Naive thymus-derived CD8-positive, alpha-beta T cell (primary cell): ENCODE measurements at places on chromosomes 16 and 17. TPM values are rescaled to one million over a fixed set of nuclear protein-coding genes. Genes with fewer than 3 reads are reported as not detected.

The ARL17A gene
- total RNA-seq, result 27.3 TPM

- peak; percentile 70 for DNase-seq
These were observed 36.6 kb upstream of the TMEM132E start for GRCh38 chr17:34542700-34543336.

The SCGB1C2 gene
- not detected for total RNA-seq

- peak; percentile 70 for DNase-seq
These were observed 178.7 kb downstream of the SEC14L1 start for GRCh38 chr17:77319211-77320043.
